ENCODE measurements at places on chromosomes 4 and X.
A peak's percentile ranks its signal among the peaks of the same experiment; 100 is the strongest.

GRCh38 chr4:149108626-149109025 is 666.4 kb upstream of the NR3C2 start:
- no peak for DNase-seq

DNA sequence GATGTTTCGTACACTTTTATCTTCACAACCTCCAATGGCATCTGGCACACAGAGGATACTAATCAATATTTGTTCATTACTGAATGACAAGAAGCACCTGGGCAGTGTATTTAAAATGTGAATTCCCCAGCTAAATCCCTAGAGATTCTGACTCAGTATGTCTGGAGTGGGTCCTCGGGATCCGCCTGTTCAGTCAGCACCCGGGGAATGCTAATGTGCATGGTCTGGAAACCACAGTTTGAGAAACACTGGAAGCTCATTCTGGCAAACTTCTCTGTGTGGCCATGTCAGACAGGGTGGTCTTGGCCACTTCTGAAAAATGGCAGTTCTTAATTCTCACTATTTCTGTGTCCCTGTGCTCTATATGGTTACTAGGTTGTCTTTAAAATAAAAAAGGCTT is 138.8 kb upstream of the VCX start:
- no peak for DNase-seq

GRCh38 chr4:127441571-127441970 is 191.2 kb upstream of the INTU start:
- DNase-seq: no peak

DNA sequence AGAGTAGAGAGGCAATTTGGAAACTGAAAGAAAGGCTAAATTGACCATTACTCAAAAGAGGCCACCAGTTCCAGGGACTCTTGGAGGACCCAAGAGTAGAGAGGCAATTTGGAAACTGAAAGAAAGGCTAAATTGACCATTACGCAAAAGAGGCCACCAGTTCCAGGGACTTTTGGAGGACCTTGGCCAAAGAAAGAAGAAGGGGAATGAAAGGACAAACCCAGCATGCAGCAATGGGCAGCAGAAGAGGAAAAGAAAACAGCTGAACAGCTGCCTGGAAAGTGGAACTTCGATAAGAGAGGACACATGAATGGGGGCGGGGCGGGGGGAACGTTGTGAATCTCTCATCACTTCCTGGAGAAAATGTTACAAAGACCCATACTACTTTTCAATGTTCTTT is 80.8 kb downstream of the PALLD start:
- no peak for DNase-seq

- DNase-seq: no peak
Observed at GRCh38 chrX:125266153-125266660, 53.5 kb upstream of the TEX13C start.

GRCh38 chr4:121711263-121712000 is 14.7 kb upstream of the ANXA5 start:
- no peak for DNase-seq

DNA sequence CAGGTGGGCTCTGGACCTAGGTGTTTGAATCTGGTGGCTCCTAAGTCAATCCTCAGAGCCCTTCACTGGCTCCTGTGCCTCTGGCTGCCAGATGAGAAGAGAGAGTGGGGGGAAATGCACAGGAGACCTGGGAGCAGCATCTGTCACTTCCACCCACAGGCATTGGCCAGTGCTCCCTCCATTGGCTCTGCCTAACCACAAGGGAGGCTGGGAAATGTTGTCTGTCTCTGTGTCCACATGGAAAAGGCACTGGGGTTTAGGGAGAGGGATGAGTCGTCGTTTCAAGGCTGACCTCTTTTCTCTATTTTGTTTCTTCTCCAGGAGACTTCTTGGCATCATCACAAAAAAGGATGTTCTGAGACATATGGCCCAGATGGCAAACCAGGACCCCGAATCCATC is 76.4 kb downstream of the CLCN4 start:
- DNase-seq: no peak

GRCh38 chr4:156685308-156685707 is 286.3 kb downstream of the PDGFC start:
- DNase-seq: no peak

DNA sequence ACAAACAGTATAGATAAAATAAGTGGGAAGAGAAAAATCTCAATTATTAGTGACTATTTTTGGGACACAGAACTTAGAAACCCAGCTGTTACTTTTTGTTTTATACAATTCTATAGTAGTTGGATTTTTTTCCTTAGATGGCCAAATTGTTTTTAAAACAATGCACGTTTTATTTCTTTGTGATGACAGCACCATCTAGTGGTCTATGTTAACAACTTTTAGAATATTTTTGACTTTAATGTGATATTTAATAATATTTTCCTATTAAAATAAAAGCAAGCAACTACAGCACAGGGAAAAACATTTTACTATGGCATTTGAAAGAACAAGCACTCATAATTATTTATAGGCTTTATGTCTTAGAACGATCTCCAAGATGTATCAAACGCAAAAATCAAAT is 5.6 kb upstream of the SMIM31 start:
- peak; percentile 11 for DNase-seq

DNA sequence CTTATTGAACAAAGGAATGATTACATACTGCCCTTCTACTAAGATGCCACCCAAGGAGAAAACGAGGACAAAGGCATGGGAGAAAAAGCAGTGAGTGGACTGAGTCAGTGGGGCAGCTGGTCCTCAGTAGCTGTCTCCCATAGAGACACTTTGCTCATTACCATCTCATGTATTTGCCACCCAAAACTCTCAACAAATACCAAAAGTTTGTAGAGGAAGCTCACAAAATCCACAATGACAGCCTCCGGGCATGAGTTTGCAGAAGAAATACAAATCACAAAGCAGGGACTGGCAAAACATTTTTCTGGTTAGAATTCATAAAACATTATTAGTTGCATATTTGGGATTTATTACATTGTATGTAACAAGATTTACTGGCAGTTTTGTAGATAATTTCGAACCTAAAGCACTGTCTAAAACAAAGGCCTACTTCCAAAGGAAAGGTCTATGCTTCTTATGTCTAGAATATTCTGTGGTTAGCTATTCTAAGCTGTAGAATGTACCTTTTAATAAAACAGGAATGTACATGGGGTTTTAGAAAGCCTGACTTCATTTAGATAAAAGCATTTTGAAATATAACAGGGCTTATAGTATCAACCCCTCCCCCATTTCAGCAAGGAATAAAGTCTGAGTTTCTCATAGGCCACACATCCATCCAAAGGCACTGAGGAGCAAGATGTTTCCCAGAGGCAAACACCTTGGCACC is 17.7 kb downstream of the PCDH18 start:
- no peak for DNase-seq

- DNase-seq: no peak
Observed at GRCh38 chr4:155807021-155807420, 48.2 kb downstream of the GUCY1B1 start.

DNA sequence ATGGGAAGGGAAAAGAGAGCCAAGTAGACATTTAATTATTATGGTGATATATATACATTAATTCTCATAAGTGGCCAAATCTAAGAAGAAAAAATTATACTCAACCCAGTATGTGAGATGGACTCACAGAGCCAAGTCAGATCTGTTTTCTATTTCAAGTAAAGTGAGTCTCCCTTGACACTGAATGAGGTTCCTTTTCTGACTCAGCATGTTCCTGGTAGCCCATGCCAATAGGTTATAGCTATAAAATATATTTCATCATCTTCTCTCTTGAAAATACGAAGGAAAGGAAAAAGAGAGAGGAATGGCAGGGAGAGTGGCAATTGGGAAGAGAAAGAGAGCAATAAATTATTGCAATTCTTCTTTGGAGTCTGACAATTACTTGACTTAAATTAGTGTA is 68.8 kb upstream of the GRIA2 start:
- DNase-seq: no peak

DNA sequence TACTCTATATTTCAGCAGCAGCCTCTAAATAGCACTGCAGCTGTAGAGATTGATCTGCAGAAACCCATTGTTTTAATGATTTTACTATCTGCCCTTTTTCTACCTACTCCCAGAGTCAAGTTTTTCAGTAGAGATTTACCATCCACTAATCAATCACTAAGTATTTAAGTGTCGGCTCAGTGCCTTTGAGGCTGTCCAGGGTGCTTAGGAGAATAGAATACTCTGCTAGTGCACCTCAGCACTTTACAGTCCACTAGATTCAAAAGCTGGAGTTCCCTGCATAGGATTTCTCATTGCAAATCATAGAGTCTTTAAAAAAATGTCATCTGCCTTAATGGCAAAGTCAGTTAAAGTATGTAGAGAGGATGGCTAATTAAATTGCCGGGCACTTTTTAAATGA is 29.6 kb upstream of the ANAPC4 start:
- DNase-seq: no peak

DNA sequence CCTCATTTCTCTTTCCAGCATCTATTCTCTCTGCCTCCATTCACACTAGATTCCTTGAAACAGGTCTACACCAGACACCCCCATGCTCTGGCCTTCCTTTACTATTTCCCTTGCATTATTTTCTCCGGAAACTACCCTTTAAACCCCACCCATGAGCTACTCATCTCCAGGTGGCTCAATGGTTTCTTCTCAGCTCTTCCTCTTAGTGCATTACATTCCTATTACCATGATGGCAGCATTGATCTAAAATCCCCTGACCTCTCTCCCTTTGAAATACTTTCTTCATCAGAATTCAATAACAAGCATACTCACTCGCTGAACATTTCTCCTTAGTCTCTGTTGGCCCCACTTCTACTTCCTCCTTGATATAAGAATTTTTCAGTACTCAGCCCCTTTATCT is 94.6 kb downstream of the SYNPO2 start:
- no peak for DNase-seq

DNA sequence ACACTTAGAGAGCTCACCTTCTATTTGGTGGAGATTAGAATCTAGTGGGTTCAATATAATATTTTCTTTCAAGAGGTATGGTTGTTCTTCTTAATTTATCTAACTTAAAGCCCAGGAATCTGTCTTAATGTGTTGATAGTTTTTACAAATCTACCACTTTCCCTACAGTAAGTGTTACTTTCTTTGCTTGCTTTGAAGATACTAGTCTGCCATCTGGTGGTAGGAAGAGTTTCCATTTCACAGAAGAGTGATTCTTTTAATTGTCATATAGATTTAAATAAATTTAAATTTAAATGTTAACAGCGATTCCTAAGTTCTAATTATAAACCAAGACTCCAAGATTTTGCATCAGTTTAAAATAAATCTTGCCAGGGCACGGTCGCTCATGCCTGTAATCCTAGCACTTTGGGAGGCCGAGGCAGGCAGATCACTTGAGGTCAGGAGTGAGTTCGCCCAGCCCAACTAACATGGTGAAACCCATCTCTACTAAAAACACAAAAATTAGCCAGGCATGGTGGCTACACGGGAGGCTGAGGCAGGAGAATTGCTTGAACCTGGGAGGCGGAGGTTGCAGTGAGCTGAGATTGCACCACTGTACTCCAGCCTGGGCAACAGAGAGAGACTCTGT is 43.5 kb downstream of the NUDT9 start:
- peak; percentile 43 for DNase-seq

- no peak for DNase-seq
Observed at GRCh38 chr4:23866450-23867075, 23.3 kb downstream of the PPARGC1A start.

- DNase-seq: no peak
Observed at GRCh38 chrX:118596390-118596789, 100.8 kb downstream of the DOCK11 start.

- DNase-seq: peak; percentile 24
Observed at GRCh38 chrX:65300104-65300809, 234.3 kb downstream of the LAS1L start.

DNA sequence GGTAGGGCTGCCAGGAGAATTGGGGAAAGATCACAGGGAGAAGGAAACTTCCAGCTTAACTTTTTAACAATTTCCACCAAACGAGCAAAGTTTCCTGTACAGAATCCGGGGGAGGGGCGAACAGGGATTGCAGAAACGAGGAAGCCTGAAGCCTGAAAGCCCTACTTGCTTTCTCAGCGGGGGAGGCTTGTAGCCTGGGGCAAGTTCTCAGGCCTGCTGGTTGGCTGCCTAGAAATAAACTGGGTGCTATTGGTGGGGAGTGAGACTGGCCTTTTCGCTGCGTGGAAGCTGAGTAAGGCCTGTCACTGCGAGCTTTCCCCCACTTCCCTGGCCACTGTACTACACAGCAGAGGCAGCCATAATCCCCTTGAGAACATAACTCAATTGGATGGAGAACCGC is 110.8 kb upstream of the ATP8A1 start:
- no peak for DNase-seq

- no peak for DNase-seq
Observed at GRCh38 chr4:67809502-67809901, 55.3 kb upstream of the GNRHR start.

DNA sequence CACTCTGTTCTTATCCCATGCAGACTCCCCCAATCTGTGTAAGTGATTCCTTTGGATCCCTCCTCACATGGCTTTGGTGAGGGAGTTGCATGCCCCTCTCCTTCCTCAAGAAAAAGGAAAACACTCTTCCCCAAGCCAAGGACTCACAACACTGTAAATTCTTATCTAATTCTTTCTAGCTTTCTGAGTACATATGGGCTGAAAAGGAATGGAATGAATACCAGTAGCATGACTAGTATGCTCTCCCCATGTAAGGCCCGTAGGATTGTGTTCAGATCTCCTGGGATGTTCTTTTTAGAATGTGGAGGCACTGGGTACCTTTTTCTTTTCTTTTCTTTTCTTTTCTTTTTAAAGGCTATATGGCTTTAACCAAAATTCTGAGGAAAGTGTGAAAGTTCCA is 17.0 kb upstream of the MAGED1 start:
- no peak for DNase-seq

DNA sequence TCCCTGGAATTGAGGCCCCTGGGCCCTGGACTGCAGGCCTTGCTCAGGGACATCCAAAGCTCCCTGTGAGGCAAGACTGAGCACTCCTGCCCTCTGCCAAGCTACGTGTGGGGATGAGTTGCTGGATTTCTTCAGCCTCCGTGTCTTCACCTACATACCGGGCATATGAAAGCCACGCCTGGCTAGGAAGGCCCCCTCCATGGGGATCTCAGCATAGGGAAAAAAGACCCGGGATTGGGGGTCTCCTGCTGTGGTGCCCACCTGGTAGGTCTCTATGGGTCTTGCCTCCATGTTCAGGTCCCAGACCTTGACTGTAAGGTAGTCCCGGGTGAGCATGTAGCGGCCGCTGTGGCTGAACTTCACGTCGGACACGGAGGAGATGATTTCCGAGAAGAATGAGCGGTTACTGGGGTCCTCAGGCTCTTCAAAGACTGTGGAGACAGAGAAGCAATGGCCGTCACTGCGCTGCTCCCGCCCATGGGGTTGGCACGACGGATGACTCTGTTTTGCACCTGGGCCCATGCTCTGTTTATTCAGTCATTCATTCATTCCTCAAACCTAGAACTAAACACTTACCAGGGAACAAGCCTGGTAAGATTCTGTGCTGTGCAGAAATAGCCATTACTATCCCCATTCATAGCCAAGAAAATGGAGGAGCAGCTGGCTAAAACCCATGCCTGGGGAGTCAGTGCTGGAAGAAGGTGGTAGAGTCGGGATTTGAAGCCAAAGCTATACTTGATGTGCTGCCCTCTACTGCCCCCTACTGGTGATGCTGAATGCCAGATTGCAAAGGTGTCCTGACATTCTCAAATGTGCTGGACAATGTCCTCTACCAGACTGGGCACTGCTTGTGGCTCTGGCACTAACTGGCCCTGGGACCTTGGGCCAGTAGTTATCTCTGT is 63.9 kb downstream of the WFS1 start:
- DNase-seq: peak; percentile 25
